ENCODE measurements at places on chromosomes 1 and 21.

DNA sequence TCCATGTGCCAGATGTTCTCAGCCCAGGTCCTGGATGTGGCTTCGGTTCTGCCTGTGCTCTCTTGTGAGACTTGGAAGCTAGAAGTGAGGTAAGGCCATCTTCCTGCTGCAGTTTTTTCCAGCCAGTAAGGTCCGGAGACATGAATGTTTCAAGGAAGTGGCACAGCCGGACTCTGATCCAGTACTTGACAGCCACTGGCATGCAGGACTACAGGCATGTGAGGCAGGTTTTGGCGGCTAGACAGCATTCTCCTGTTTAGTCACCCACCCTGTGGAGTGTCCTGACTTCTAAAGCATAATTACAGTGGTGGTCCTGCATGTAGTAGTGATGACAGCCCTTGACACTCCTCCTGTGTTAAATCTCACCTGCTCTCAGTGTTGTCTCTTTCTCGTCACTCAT is 72.3 kb downstream of the TNFSF4 start:
- DNase-seq = no peak

GRCh38 chr1:48617252-48617651 is 145.2 kb upstream of the SPATA6 start:
- no peak for DNase-seq

- no peak for DNase-seq
Observed at GRCh38 chr21:45788198-45788597, 144.7 kb downstream of the PCBP3 start.

- DNase-seq = no peak
Observed at GRCh38 chr1:217153361-217153760, 430.1 kb upstream of the ESRRG start.

- DNase-seq = no peak
Observed at GRCh38 chr21:28771790-28772501, 220.7 kb downstream of the LTN1 start.

Measured in NAMALWA (cell line).